ENCODE measurements at places on chromosomes 12 and 14.

DNA sequence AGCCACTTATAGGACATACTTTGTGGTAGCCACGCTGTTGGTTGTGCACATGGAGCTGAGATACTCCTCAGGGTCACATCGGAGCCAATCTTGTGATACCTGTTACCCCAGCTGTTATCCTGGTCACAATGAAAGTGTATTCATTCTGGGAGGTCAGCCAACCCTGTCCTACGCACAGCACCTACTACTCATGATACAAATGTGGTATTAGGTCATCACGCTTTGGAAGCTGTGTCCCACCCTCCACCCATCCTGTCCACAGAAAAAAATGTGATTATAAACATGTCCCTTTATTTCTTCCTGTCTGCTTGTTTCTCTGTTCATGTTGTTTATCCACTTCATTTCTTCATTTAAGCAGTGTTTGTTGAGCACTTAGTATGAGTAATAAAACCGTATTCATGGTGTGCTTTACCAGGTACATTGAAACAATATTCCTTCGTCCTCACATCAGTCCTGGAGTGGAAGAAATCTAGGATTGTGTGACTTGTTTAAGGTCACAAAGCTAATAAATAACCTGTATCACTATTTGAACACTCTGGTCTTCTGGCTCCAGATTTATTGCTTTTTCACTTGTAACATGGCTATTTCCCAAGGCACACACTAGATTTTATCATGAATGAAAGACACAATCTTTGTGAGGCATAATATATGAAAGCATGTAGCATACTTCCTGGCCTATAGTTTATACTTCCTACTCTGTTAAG lies 73.1 kb downstream of the DERA start:
- DNase-seq, result no peak

DNA sequence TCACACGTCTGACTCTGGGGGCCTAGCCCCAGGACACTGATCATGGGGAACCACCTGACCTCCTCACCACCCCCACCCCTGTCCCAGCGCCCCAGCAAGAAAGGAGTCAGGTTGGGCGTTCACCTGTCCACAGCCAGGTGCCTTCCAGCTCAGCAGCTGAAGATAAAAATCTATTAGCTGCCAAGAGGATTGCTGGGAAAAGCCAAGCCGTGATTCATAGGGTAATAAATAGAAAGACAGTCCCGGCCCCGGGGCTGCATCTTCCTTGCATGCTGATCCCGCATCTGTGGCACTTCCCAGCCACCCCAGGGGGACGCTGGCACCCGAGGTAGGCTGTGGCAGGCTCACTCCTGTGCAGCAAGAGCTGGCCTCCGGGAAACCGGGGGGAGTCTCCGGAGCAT lies 70.2 kb upstream of the NCOR2 start:
- no peak for DNase-seq

- no peak for DNase-seq
Observed at GRCh38 chr12:128456922-128457321, 190.0 kb downstream of the TMEM132C start.

DNA sequence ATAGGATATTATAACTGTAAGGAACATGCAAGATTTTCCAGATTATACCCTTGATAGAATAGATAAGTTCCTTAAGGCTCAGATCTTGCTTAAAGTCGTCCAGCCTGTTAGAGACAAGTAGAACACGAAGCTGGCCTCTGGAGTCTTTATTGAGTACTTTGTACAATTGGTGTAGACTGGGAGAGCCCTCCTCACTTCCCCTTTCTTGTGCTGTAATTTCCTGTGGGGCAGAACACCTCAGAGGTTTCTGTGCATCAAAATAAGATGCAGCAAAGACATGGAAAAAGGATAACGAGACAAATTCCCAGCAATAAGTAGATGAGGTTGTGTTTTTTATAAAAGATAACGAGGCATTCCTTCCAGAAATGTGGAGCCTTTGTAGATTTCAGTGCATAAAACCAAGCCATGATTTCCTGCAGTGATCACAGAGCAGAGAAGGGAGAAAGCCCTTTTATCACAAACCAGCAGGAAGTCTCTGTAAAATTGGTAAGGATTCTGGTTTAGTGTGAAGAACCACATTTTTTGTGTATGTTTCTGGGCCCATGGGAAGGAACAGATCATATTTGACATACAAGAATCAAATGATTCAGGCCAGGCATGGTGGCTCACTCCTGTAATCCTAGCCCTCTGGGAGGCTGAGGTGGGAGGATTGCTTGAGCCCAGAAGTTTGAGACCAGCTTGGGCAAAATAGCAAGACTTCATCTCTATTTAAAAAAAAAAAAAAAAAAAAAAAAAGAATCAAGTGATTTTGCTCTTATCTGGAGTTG lies 18.0 kb downstream of the GPRC5A start:
- DNase-seq, result no peak

Data from stimulated activated CD4-positive, alpha-beta T cell treated with anti-CD3 and anti-CD28 coated beads, TNF-alpha, amount 100 ng/mL, for 24 hours (primary cell).